ENCODE measurements at places on chromosomes 4 and X.

- no peak for DNase-seq
Measured at GRCh38 chr4:5292101-5292500, 240.8 kb downstream of the STK32B start.

DNA sequence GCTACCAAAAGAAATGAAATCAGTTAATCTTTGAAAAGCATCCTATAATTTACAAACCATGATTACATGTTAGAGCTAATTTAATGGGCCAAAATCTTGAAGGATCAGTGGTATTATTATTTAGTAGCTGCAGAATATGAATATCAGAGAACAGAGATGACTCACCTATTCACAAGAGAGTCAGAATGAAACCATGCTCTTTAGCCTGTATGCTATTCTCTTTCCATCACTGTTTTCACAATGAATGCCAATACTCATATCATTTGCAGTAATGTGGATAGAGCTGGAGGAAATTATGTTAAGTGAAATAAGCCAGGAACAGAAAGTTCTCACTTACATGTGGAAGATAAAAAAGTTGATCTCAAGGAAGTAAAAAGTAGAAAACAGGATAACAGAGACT, 414.1 kb downstream of the CENPC start:
- no peak for DNase-seq

GRCh38 chrX:28920153-28920943, 333.1 kb downstream of the IL1RAPL1 start:
- DNase-seq, result no peak

DNA sequence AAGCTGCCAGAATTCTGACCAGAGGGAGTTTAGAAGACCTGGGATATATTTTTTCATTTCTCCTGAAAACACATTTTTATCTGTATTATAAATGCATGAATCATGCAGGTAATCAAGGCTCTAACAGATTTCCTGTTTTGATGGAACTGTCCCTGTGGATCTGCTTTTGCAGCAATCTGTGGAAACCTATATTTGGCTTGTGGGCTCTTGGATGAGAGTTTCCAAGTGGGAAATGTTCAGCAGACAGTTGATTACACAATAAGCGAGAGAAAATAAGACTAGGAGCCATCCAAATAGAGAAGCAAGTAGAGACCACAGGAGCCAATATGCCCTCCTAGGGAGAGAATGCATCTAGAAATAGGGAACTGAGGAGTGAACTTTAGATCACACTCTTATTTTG, 105.0 kb downstream of the NDST3 start:
- no peak for DNase-seq

- peak; percentile 19 for DNase-seq
Measured at GRCh38 chrX:100409610-100410590, at the start of gene PCDH19. TSS of gene PCDH19 (minus strand) at chrX:100410273. CDS start at chrX:100408597, 1,676 bp downstream.

GRCh38 chrX:94545722-94546121, 871.7 kb downstream of the FAM133A start:
- no peak for DNase-seq

- DNase-seq, result no peak
Measured at GRCh38 chrX:7318661-7319060, 170.7 kb upstream of the PUDP start.

GRCh38 chr4:169260217-169260866, 10.4 kb downstream of the SH3RF1 start:
- no peak for DNase-seq

GRCh38 chrX:44483965-44484606, 58.6 kb downstream of the FUNDC1 start:
- no peak for DNase-seq

DNA sequence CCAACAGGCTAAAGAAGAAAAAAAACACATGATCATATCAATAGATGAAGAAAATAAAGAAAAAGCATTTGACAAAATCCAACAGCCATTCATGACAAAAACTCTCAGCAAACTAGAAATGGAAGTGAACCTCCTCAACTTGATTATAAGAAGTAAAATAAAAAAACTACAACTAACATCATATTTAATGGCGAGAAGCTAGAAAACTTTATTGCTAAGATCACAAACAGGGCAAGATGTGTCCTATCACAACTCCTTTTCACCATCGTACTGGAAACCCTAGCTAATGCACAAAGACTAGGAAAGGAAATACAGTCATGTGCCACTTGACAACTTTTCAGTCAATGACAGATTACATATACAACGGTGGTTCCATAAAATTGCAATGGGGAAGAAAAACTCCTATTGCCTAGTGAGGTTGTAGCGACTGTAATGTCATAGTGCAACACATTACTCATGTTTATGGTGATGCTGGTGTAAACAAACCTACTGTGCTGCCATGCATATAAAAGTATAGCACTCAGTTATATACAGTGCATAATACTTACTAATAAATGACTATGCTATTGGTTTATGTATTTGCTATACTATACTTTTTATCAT, 12.1 kb upstream of the MANBA start:
- DNase-seq, result no peak

GRCh38 chr4:117084866-117085701, at the start of gene TRAM1L1:
TSS of gene TRAM1L1 (minus strand) at chr4:117085576. CDS start at chr4:117085393, 183 bp downstream.
- DNase-seq, result no peak

- no peak for DNase-seq
Measured at GRCh38 chr4:118931786-118932185, 43.1 kb downstream of the SYNPO2 start.

DNA sequence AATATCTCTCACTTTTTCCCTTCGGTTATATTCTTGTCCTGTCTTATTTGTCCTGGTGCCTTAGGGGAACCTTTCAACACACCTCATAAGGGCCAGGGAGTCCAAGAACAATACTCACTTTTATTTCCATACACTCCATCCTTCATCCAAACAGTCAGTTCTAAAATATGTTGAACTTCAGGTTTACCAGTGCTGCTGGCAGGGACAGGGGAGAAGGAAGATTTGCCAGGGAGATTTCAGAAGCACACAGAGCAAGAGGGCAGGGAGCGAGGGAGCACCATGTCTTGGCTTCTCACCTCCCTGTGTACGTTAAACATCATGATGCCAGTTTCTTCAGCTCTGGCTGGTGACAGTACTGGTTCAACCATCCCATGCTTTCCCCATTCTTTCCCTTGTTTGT, 631.1 kb upstream of the FAT1 start:
- no peak for DNase-seq

GRCh38 chrX:46649421-46650260, 76.1 kb downstream of the CHST7 start:
- DNase-seq, result no peak

All from CD4-positive, alpha-beta T cell treated with Interferon alpha-2 for 1 hour (primary cell).